ENCODE measurements at places on chromosomes 5 and 9.

- no peak for DNase-seq
Observed at GRCh38 chr5:68315679-68316271, 100.2 kb downstream of the PIK3R1 start.

GRCh38 chr5:10151656-10152055 is 98.0 kb downstream of the ATPSCKMT start:
- DNase-seq, result no peak

- DNase-seq, result no peak
Observed at GRCh38 chr5:172569861-172570558, 71.1 kb upstream of the NEURL1B start.

DNA sequence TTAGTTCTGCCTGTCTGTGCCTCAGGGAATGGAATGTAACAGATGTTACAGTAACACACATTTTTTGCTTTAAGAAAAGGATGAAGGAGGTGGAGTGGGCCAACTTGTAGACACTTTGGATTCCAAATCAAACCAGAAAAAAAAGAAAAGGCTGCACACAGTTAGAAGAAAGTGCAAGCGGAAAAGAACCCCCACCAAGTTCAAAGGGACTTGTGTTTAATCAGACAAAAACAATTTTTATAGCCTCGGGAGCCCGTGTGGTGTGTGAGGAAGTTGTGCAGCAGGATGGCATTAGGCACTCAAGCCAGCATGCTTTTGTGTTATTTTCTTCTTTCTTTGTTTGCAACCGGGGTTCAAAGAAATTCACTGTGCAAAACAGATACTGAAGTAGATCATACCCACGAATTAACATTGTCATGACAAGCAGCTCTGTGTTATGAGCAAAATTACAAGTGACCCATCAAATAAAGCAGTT is 189.5 kb downstream of the SEMA5A start:
- DNase-seq, result peak; percentile 28

DNA sequence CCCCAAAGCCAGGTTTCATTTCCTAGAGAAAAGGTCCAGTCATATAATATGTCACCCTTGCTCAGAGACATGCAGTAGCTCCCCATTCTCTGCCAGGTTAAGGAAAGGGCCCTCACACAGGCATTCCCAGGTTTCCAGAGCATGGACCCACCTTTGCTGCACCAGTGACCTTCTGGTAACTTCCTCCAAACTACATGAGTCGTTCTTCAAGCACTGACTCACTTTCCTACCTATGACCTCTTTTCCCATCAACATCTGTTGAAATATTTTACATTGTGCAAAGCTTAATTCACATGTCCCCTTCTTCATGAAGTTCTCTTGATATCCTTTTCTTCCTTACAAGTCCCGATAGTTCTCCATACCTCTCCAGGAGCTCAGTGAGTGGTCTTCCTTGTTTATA is 25.9 kb downstream of the SH3TC2 start:
- DNase-seq, result no peak

- no peak for DNase-seq
Observed at GRCh38 chr9:90868555-90868954, 66.9 kb downstream of the SYK start.

GRCh38 chr5:79517601-79518000 is 3.7 kb upstream of the HOMER1 start:
- no peak for DNase-seq

GRCh38 chr9:125977223-125977622 is 230.1 kb downstream of the PBX3 start:
- DNase-seq, result no peak

- no peak for DNase-seq
Observed at GRCh38 chr9:136112541-136112940, 6.1 kb downstream of the TMEM250 start.

DNA sequence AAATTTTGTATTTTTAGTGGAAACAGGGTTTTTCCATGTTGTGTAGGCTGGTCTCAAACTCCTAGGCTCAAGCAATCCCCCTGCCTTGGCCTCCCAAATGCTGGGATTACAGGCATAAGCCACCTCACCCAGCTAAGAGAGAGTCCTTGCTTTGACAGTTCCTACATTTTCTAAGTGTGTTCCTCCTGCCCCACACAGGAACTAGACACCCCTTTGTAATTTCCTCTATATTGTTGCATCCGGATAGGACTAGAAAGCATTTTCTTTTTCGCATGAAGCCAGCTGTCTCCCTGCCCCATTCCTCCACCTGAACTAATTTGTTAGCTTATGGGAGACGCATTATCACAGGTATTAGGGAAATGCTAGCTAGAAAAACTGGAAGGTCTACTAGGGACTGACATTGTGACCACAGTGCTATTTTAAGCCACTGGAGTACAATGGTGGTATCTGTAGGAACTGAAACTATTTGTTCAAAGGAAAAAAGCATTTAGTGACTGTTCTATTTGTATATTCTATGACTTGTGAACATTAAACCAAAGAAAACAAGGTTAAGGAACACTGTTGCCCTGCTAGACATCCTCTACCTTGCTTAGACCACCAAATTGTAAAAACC is 214.1 kb downstream of the SMARCA2 start:
- DNase-seq, result no peak

GRCh38 chr5:54756301-54756700 is 229.1 kb downstream of the ESM1 start:
- DNase-seq, result no peak

DNA sequence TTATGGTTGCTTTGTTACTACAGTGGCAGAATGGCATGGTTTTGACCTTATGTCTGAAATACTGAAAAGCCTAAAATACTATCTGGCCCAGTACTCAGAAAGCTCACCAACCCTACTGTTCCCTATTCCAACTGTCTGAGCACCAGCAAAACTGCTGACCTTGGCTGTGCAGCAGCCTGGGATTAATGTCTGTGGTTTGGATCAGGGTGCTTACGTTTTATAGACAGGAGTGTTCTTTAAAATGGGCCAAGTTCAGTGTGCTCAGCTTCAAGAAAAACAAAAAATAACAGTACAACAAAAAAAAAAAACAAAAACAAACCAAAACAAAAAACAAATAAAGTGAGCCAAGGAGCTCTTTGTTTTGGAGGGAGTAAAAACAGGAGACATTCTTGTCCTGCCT is 36.4 kb downstream of the SLC28A3 start:
- DNase-seq, result no peak

All from left kidney (tissue), 8 donors.